NCI-H460 (cell line): ENCODE measurements at places on chromosomes 5 and 9.

- no peak for DNase-seq
Measured at GRCh38 chr5:110356677-110357076, 369.8 kb downstream of the TMEM232 start.

GRCh38 chr9:80382211-80382891, 810.6 kb downstream of the TLE4 start:
- DNase-seq, result no peak

- DNase-seq, result no peak
Measured at GRCh38 chr9:76891874-76892273, 14.0 kb downstream of the PRUNE2 start.

DNA sequence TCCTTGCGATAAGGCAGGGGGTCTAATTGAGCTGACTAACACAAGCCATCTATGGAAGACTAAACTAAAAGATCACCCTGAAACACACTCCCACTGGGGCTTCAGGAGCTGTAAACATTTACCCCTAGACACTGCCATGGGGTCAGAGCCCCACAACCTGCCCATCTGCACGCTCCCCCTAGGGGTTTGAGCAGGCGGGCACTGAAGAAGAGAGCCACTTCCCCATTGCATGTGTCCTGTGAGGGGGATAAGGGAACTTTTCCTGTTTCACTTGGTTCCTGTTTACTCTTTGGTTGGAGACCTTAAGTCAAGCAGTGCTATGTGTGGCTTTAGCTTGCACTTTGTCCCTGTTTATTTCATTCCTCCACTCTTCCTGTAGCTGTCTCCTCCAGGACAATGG, 1929.5 kb upstream of the CDH9 start:
- no peak for DNase-seq

DNA sequence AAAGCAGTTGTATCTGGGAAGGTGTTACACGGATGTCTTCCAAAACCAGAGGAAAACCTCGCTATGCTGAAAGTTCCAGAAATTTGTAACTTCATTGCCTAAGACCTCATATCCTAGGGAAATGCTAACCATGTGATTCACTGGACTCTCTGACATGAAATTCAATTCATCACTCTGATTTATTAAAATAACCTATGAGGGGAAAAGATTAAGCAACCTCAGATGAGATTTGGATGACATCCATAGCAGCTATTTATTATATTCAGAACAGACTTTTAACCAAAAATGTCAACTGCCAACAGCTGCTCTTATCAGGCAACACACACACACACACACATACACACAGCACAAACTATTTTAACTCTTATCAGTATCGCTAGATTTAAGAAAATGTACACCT, 1006.4 kb upstream of the CTNND2 start:
- no peak for DNase-seq

GRCh38 chr5:96868603-96869371, 7.5 kb upstream of the ERAP2 start:
- peak; percentile 67 for DNase-seq

DNA sequence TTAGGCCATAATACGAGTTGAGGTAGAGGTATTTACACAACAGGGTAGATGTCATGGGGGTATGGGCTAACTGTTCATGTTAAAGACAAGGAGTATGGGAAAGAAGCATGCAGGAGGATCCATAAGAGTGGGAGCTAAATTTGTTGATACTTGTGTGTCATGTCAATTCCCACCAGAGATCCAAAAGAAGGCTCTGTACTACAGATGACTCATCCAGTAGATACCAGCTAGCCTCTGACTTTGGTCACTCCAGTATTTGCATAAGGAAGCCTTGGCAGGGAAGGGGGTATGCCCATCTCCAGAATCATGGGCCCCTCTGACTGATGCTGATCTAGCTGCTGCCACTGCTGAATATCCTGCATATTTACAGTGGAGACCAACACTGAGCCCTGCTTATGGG, 743.7 kb upstream of the GRAMD2B start:
- no peak for DNase-seq

- DNase-seq, result no peak
Measured at GRCh38 chr5:45355189-45355992, 340.8 kb downstream of the HCN1 start.

DNA sequence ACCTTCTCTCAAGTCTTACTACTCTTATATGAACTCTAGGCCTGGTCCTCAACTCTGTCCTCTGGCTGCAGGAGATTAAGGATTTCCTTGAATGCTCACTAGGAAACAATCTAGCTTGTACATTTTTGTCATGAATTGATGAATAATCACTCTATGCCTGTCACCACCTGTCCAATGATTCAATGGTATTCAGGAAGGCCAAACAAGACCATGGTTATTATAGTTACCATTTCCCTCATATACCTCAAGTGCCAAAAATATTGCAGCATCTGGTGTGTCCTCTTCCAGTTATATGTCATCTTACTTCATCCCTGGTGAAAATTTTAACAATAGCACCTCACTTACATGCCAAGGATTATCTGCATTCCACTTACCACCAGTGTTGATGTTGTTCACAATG, 179.0 kb upstream of the MOCS2 start:
- DNase-seq, result no peak

DNA sequence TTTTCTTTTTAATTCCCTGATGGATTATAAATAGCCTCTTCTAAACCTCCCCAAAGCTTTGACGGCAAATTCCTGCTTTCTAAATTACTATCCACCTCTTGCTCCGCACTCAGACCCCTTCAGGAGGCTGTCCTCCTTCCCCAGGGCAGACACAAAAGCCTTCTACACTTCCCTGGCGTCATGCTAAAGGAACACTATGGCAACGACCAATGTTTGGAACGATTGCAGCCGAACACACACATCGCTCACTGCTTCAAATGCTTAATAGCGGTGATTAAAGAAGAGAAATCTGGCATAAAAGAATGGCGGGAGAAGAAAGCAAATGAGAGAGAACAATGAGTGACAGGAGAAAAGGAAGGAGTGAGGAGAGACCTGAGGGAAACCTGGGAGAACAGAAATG, 297.3 kb downstream of the MLLT3 start:
- no peak for DNase-seq

- no peak for DNase-seq
Measured at GRCh38 chr5:94481059-94481458, 137.3 kb downstream of the KIAA0825 start.

DNA sequence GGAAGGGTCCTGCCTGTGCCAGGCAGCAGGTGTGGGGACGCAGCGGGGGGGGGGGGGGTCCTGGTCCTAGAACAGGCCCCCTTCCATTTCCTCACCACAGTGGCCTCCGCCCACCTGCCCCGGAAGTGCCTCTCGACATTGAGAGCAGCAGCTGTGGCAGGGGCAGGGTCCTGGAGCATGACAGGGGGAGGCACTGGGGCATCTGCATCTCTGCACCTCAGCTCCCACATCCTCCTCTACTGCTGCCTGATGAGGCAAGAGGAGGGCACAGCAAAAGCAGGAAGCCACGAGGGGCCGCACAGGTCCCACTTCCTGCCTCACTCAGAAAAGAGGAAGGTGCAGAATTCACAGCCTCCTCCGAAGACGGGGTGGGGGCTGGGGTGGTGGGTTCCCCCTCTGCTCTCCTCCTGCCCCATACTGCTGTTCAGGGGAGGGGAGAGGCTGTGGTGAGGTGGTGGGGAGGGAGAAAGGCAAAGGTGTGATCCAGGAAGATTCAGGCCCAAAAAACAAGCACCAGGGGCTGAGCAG, 14.8 kb downstream of the AKNA start:
- DNase-seq, result no peak

DNA sequence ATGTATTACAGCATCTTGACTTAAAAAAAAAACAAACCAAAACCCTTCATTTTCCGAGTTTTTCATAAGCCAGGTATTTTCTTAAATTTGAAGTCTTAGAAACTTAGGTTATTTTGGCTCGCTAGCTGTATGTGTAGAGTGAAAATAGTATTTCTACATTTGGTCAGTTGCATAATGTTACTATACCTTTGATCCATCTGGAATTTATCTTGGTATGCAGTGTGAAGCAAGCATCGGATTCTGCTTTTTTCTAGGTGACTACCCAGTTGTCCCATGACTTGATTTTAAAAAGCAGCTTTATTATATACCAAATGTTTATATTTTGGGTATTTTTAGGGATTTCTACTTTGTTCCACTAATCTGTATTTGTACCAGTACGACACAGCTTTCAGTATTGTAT, 27.7 kb downstream of the UBAP1 start:
- no peak for DNase-seq

DNA sequence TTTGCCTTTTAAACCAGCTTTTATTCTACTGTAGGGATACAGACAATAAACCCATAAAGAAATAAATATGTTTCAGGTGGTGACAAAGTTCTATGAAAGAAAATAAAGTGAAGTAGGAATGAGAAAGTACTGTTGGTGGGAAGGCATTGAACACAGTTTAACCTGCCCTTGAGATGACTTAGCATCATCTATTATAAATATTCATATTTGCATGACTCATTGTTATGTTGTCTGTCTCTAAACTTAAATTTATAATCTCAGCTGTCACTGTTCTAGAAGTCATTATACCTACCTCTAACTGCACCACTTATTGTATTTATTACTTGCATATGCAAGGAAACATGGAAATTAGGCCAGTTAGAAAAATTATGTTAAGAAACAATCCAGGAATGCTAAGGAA, 202.2 kb downstream of the CHSY3 start:
- DNase-seq, result no peak

- no peak for DNase-seq
Measured at GRCh38 chr5:80139466-80139972, 104.4 kb downstream of the THBS4 start.

DNA sequence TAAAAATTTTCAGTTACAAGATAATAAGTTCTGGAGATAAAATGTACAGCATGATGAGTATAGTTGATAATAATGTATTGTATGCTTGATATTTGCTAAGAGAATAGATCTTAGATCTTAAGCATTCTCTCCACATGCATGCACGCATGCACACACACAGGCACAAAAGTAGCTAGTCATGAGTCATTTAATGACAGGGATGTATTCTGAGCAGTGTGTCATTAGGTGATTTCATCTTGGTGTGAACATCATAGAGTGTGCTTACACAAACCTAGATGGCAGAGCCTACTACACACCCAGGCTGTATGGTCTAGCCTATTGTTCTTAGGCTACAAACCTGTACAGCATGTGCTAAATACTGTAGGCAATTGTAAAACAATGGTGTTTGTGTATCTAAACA, 124.2 kb downstream of the PTTG1 start:
- no peak for DNase-seq

- no peak for DNase-seq
Measured at GRCh38 chr9:6498982-6499381, 86.0 kb downstream of the UHRF2 start.

DNA sequence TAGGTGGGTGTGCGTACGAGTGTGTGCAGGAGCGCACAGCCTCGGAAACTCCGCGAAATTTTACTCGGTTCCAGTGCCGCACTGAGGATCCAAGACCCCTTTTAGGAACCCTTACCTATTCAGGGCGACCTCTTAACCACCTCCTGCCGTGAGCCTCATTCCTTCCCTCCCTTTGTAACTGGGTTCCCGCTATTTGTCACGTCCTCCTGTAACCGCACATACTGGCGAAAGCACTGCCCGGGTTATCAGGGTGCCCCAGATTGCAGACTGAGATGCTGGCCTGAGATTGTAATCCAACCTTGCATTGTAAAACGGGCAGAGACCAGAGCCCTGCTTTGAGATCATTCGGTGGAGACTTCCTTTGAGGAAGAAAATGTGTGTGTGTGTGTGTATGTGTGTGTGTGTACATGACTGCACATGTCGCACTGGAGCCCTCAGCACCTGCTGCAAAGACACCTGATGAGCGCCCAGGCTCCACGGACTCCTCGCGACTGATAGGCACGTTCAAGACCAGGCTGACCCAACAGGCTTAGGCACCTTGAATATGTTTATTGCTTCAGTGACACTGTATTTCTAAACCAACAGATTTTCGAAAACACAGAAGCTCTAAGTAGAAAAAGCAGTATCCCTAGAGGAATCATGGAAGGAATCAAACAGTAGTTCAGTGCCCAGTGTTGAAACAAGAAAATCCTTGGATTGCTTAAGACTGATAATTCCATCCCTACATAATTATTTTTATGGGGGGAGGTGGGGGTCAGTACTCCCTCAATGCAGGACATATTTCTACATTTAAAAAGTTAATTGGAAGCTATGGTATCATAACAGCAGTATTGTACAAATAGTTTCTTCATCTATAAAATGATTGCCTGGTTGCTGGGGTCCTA, 86.5 kb upstream of the TNFAIP8 start:
- DNase-seq, result no peak
